ENCODE measurements at places on chromosomes 1 and 21.

DNA sequence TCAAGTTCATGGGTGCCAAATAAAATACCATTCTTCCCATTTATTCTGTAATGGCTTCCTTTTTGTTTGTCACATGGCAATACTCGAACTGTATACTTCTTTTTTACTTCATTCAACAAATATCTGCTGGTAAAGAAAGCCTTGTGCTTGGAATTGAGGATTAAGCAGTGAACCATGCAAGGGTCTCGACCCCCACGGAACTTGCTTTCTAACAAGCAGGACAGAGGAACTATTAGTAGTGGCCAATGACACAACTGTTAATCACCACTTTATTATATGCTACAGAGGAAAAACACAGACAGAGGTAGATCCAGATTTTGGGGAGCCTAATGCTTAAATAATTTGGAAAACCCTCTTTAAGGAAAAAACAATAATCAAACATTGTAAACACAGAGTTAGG is 542.2 kb downstream of the DPYD start:
- DNase-seq: no peak

DNA sequence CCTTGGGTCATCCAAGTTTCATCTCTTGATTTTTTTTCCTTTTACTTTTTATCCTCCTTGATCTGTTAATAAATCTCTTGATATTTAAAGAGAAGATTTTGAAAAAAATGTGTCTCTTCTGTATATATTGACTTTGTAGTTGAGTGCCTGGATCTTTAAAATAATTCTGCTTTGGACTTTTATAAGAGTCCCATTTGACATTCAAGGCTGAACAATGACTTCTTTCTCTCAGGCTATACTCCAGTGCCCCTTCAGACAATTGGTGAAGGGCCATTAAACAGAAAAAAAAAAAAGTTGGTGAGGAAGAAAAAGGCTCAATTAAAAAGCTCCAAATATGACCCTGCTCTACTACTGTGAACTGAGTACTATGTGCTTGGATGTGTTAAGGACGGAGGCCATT is 40.9 kb upstream of the CITED4 start:
- DNase-seq: no peak

GRCh38 chr21:15671188-15671587 is 58.6 kb upstream of the USP25 start:
- DNase-seq: no peak

DNA sequence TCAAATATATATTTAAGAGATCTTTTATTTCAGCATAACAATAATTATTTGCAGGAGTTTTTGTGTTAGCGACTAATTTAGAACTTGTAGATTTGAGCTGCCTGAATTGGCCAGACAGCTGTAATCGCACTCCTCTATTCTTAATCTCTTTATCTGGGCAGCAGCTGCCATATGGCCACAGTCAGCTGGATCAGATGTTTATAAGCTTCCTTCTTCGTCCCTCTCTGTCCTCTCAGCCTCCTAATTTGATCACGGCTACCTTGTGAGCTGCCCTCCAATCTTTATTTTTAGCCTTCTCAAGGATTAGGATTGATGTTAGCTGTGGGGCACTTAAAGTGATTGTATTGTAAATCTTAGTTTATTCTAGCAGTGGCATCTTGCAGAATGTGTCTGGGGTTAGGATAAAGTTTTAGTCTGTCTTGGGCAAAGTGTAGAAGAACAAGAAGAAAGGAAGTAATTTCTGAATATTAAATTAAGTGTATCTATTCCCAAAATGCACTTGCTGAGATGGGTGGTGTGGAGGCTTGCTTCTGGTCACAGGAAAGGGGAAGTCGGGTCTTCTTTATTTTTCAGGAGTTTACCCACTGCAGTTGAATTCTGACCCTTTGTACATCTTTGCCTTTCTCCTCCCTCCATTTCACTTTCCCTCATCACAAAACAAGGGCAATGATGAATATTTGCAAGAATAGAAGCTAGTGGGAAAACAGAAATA is 1.1 kb downstream of the ZBTB18 start:
- DNase-seq: no peak

GRCh38 chr1:21853131-21853427 is 41.0 kb downstream of the LDLRAD2 start:
- DNase-seq: no peak

DNA sequence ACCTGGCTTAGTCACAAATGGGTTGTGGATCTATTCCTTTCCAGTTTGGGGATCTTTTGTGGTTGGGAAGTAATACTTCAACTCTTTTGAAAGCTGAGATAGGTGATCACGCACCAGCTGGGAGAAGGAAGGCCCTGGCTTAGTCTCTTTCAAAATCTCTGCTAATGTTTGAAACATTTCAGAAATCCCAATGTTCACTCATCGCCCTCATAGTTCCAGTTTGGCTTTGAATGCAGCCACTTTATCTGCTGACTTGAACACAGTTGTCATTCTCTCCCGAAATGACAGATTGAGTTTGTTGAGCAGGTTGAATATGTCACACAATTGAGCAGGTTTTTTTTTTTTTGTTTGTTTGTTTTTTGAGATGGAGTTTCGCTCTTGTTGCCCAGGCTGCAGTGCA is 24.6 kb downstream of the RASAL2 start:
- DNase-seq: no peak

GRCh38 chr21:15496911-15497310 is 232.9 kb upstream of the USP25 start:
- no peak for DNase-seq

GRCh38 chr1:203217139-203217655 is 12.3 kb downstream of the CHIT1 start:
- no peak for DNase-seq

- DNase-seq: no peak
Measured at GRCh38 chr1:210830034-210831028, 303.6 kb downstream of the KCNH1 start.

GRCh38 chr1:205032508-205032907 is 10.5 kb upstream of the CNTN2 start:
- DNase-seq: no peak

DNA sequence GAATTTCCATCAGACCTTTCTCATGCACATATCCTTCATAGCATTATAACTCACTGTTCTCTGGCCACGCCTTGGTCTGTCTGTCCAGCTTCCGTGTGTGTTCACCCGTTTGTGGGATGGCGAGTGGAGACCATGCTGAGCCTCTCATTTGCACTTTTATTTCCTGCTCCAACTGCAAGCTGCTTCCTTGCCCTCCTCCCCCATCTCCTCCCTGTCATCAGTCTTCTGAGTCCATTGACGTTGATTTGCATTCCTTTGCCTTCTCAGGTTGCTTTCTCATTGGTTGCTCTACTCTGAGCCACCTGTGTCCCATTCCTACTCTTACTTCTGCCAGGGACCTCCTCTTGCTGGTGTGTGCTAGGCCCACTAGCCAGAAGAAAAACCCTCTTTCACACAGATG is 146.4 kb downstream of the NOS1AP start:
- no peak for DNase-seq

DNA sequence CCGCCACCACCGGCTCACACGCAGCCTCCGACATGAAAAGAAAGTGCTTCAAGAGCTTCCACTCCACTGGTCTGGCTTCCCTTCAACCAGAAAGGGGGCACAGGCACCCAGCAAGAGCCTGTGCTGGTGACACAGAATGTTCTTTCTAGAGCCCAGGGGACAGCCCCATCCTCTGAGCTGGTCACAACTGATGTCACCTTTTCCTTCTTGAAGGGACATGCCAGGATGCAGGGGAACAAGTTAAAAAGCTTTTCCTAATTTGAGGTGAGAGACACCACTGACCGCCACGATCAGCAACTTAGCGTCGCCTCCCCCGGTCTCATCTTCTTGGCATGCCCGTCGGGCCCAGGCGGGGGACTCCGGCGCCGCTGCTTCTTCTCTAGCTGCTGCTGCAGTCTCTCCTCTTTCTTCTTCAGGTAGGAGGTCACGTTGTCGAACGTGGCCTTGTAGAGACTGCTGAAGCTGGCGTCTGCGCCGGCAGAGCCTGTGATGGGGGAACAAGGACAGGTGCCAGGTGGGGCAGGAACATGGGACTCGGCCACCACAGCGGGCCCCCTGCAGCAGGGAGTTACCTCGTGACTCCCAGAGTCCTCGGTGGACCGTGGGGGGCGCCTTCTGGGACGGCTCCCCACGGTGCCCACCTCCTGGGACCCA is 29.5 kb downstream of the WDR4 start:
- DNase-seq: no peak

DNA sequence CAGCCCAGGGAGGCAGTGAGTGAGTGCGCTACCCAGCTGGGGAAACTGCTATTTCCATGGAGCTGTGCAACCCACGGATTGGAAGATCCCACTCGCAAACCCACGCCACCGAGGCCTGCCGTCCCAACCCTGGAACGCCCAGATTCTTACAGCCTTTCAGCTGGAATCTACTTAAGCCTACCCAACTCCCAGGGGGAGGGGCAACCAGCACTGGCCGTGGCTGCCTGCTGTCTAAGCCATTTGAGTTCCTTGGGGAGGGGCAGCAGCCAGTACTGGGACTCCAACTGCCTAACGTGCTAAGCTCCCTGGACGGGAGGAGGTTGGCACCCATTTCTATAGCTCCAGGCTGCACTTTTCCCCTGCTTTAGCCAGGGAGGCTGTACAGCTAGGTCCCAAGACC is 27.1 kb upstream of the ZNF669 start:
- no peak for DNase-seq

- DNase-seq: no peak
Measured at GRCh38 chr1:232699814-232700213, 69.9 kb upstream of the SIPA1L2 start.

GRCh38 chr1:245552331-245552730 is 397.5 kb downstream of the KIF26B start:
- no peak for DNase-seq

Measured in stimulated activated CD8-positive, alpha-beta memory T cell treated with anti-CD3 and anti-CD28 coated beads, Interleukin-12 subunit alpha, Interleukin-12 subunit beta, amount 100 ng/mL, for 1 hour (primary cell).